ENCODE measurements at places on chromosomes 4 and X. TPM values are rescaled to one million over a fixed set of nuclear protein-coding genes. Genes with fewer than 3 reads are reported as not detected.

GRCh38 chrX:47808904-47809788 is 27.6 kb upstream of the ZNF81 start:
- no peak for DNase-seq

CXCL8 gene
- not detected for total RNA-seq

DNA sequence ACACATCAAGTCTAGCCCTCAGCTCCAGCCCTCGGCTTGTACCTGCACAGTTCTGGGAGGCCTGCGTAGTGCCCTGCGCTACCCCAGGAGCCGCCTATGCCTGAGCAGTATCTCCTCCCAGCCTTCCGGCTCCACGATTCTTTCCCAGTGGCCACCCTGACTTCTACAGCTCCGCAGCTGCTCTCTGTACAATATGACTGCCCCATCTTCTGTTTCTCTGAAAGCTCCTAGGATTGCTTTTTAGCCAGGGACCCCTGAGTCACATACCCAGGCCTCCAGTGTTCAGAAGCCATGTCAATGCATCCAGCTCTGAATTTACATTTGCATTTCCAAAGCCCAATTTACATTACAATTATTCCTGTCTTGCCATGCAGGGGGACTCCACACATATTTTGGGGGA is 135.5 kb downstream of the PJA1 start:
- DNase-seq: no peak

VCX2 gene
- total RNA-seq: not detected

- DNase-seq: no peak
These were observed 104.5 kb downstream of the IRF2 start for GRCh38 chr4:184369871-184370270.

ADAMTS3 gene
- 2.2 TPM for total RNA-seq

GRCh38 chr4:161680146-161680545 is 483.7 kb downstream of the FSTL5 start:
- DNase-seq: no peak

DNA sequence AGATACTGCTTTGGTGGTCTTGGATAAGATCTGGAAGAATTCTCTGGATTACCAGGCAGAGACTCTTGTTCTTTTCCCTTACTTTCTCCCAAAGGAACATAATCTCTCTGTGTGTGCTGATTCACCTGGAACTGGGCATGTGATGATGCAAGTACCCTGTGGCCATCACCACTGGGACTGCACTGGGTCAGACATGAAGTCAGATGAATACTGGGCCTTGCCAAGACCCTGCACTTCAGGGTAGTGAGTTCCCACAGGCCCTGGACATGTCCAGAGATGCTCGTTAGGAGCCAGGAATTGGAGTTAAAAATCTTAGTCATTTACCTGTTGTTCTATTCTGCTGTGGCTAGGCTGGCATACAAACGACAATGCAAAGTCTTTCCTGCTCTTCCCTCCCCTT is 290.1 kb upstream of the BMP3 start:
- no peak for DNase-seq

DNA sequence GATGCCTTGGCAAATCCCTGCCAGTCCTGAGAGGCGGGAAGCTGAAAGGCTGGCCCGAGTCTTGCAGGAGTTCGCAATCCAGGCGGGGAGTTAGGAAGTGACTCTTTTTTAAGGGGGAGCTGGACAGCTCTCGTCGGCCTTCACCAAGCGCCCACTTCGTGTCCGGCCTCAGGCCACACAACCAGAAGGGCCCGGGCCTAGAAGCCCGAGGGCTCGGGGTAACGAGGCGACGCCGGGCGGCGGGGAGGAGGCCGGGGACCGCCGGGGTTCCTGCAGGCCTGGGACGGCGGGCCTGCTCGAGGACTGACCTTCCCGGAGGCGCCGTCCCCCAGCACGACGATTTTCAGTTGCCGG is 395 bp downstream of the RAB28 start:
- peak; percentile 87 for DNase-seq

MTTP gene
- 1.9 TPM for total RNA-seq

HTR2C gene
- not detected for total RNA-seq

AREG gene
- total RNA-seq: 4.0 TPM

- DNase-seq: peak; percentile 63
These were observed 1053.0 kb upstream of the IGFBP7 start for GRCh38 chr4:58163156-58163555.

DNA sequence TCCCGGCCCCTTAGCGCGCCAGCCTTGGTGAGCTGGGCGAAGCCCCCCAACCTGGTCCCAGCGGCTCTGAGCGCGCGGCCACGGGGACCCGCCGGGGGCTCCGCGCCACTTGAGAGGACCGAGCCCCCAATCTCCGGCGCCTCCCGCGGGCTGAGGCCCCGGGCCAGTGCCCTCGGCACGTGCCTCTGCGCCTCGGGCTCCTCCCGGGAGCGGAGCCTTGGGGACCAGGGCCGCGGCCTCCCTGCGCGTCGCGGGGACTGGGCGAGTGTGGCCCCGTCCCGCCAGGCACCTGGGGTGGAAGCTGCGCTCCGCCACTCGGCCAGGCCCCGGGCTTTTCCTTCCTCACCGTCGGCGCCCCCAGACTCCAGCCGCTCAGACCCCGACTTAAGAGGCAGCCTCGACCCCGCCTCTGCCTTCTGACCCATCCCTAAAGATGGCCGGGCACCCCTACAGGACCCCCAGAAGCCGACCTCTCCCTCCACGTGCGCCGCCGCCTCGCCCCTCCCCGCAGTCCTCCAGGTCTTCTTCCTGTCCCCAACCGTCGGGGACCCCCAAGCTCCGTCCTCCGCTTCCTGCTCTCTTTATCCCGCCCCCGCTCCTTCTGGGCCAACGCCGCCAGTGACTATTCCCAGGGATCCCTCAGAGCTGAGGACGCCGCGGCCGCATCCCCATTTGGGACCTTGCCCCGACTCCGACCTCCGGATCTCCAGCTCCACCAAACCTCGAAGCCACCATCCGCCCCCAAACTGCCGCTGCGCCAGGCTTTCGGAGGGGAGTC is 752 bp downstream of the ERAS start:
- no peak for DNase-seq

FAM133A gene
- not detected for total RNA-seq

GRCh38 chr4:158875455-158875854 is 106.6 kb downstream of the FNIP2 start:
- DNase-seq: no peak

GRCh38 chr4:8709050-8709728 is 116.6 kb downstream of the CPZ start:
- DNase-seq: no peak

KIF4A gene
- total RNA-seq: not detected

CLGN gene
- not detected for total RNA-seq

KLF8 gene
- total RNA-seq: 5.7 TPM

- DNase-seq: no peak
These were observed 28.6 kb downstream of the AGA start for GRCh38 chr4:177413656-177414055.

DNA sequence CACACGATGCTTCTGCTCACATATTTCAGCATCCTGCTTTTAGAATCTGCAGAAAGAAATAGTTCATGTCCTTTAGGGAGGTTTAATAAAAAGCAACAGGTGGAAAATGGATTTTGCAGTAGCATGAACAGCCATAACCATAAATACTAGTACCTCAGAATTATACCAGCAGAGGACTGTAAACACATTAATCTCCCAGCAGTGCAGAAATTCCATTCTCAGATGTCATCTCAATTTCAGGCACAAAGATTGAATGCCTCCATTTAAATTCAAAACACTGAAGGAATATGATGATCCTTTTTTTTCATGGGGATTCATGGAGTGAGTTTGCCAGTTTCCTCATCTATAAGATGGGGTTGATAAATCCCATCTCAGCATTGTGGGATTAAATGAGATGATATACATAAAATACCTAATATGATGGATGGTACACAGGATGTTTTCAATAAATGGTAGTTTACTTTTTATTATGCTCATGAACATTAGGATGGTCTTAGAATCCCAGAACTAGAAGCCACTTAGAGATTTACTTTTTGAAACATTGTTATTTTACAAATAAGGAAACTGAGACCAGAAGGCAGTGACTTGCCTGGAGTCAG is 566 bp upstream of the LIMCH1 start:
- DNase-seq: no peak

- no peak for DNase-seq
These were observed 28.5 kb upstream of the RTL3 start for GRCh38 chrX:78687586-78687985.

DNA sequence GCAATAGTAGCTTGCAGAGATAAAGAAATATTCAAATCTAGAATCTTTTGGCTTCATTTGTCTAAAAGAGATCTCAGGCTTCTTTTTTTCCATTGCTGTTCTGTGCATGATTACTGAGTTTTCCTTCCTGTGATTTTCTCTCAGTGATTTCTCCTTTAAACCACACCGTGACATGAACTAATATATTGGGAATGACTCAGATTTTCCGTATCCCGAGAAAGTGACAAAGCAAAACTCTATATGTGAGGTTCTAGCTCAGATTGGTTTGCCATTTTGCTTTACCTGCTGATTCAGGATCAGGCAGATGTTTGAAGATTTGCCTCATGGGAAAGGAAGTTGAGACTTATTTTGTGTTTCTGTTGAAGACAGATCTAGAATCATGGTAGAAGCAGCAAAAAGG is 59.4 kb downstream of the MTHFD2L start:
- no peak for DNase-seq

- no peak for DNase-seq
These were observed 482 bp upstream of the SHOX start for GRCh38 chrX:630007-630611.

All from ascending aorta (tissue), 2 donors.